ENCODE measurements at places on chromosomes 13 and 19.

GRCh38 chr19:19115954-19116353 is 22.3 kb downstream of the TMEM161A start:
- DNase-seq: no peak

GRCh38 chr13:40271931-40272775 is 394.3 kb downstream of the FOXO1 start:
- no peak for DNase-seq

GRCh38 chr13:104024416-104025170 is 958.4 kb upstream of the SLC10A2 start:
- DNase-seq: no peak

- DNase-seq: no peak
These were observed 14.4 kb downstream of the NAXD start for GRCh38 chr13:110629735-110630134.

DNA sequence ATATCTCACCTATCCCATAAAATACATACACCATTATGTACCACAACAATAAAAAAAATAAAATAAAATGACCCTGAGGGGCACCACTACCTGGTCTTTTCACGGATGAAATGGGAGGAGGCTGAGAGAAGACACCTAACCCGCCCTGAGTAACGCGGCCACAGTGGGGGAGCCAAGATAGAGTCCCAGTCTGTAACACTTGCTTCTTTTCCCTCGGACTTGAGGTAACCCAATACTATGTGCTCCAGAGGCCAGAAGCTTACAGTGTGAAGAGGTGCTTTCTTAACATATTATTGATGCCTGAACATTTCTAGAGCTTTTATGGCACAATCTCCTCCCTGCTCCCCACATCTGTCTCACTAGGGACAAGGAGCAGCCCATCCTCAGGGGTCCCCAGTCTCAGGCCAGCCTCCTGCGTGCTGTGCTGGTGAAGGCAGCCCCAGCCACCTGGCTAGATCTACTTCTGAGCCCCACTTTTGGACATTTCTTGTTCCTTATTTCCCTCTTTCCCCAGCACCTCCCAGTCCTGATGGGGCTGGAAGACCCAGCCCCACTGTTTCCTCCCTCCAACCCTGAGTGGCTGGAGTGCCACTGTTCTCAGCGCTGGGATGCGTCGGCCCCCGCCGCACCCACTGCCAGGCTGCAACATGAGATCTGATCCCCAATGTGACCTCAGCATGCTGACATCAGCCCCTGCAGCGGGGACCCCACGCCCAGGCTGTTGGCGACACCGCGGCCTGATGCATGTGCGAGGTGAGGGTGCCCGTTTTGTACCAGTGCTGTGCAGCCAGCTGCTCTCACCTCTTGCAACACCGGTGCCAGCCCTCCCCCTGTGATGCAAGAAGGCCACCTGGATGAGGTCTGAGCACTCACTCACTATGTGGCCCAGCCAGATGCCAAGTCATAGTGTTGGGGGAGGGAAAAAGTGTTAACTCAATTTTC is 143.3 kb downstream of the DCLK1 start:
- no peak for DNase-seq

GRCh38 chr13:111380431-111380830 is 60.0 kb downstream of the TEX29 start:
- DNase-seq: no peak

- DNase-seq: no peak
These were observed 14.6 kb upstream of the TMEM255B start for GRCh38 chr13:113744197-113745000.

Measured in HAP-1 (cell line).